Stimulated activated CD4-positive, alpha-beta T cell treated with anti-CD3 and anti-CD28 coated beads, Interleukin-15, amount 100 ng/mL, for 48 hours (primary cell): ENCODE measurements at places on chromosomes 16 and 17.

- no peak for DNase-seq
Observed at GRCh38 chr16:89370081-89370511, 120.3 kb downstream of the ANKRD11 start.

DNA sequence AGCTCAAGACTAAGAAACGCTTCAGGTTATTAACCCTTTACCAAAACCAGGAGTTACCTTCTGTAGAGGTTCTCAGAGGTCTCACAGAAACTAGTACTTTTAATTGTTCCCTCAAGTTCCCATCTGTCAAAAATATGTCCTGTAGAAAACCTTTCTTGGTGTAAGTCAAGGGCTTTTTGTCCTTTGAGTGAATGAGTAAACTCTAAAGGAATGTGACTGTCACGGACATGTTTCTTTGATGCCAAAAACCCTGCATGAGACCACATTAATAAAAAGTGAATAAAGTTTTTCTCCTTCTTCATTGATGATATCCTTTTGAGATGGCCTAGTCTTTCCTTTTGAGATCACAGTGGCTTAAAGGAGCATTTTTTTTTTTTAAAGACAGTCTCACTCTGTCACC, 102.9 kb downstream of the NLK start:
- no peak for DNase-seq

DNA sequence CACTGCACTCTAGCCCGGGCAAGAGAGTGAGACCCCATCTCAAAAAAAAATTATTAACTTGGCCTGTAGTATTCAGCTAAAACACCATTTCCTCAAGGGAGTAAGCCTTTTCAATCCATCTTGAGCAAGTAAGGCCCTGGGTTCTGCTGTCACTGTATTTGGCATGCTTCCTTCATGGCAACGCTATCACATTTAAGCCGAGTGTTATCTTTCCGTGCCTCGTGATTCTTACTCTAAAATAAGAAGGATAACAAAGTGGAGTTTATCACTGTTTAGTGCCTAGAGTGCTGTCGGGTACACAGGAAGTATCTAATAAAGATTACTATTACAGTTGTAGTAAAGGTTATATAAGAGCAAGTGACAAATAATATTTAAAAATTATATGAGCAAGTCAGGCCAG, 8.8 kb downstream of the VPS53 start:
- no peak for DNase-seq

GRCh38 chr16:66814734-66815133, 13.3 kb upstream of the TERB1 start:
- DNase-seq: no peak

DNA sequence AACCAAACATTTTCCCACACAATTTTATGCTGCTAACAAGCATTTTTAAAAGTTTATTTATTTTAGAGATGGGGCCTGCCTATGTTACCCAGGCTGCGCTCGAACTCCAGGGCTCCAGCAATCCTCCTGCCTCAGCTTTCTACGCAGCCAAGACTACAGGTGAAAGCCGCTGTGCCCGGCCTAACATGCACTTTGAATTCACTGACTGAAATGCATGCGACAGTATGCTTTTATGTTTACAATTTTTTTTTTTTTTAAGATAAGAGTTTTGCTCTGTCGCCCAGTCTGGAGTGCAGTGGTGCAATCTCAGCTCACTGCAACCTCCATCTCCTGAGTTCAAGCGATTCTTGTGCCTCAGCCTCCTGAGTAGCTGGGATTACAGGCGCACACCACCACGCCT, 47.8 kb downstream of the MAP1LC3B start:
- DNase-seq: no peak

DNA sequence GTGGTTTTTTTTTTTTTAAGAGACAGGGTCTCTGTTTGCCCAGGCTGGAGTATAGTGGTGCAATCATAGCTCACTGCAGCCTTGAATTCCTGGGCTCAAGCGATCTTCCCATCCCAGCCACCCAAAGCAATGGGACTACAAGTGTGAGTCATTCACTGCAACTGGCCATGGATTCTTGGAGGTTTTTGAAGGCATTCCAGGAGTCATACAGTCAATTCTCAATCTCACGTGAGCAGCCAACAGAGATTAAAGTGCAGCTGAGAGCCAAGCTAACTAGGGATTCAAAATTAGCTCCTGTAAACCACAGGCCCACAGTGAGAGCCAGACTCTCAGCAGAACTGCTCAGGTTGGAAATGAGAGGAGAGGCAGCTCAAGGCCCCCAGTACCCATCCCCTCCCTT, 30.2 kb downstream of the XPO6 start:
- no peak for DNase-seq

GRCh38 chr17:56638591-56639051, 45.1 kb downstream of the NOG start:
- no peak for DNase-seq

GRCh38 chr17:46182961-46183360, 10.3 kb downstream of the KANSL1 start:
- no peak for DNase-seq

DNA sequence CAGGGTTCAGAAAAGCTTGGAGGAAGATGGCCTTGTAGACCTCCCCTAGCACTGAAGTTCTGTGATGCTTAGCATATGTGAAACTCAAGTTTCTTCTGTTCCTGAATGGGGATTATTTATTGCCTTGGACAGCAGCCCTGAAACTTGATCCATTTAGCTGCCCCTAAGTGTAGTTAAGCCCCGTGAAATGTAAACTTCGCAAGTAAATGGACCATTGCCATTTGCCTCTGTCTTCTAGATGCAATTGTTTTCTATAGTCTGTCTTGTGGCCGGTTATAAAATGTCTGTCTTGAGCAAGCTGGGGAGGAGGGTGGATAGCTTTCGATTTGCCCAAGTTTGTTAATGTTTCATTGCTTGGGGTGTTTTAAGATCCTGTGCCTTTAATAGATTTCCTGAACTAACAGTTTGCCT, 261.8 kb downstream of the CDH13 start:
- DNase-seq: no peak

DNA sequence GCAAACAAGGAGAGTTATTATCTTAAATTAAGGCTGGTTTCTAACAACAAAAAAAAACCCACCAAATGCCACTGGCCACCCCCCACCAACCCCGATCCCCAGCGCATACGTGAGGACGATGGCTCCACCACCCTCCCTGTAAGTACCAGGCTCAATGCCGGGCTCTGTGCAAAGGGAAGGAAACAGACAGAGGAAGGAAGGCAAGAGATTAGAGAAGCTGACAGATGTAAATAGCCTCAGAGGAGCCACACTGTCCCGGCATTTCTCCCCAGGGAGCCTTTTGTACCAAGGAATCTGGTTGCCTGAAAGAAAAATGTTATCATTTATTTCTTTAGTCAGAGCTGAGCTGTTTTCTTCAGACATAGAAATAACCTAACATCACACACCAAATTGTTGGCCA, 13.1 kb downstream of the SOST start:
- no peak for DNase-seq

- no peak for DNase-seq
Observed at GRCh38 chr16:88825146-88825545, 13.4 kb upstream of the APRT start.

GRCh38 chr17:81930142-81931125, 2.9 kb upstream of the MAFG start:
- no peak for DNase-seq
